ENCODE measurements at places on chromosomes 12 and 14.
A peak's percentile ranks its signal among the peaks of the same experiment; 100 is the strongest.

- DNase-seq, result peak; percentile 60
Measured at GRCh38 chr14:24710403-24711112, 76.6 kb upstream of the GZMB start.

- DNase-seq, result no peak
Measured at GRCh38 chr12:58883576-58884334, 36.5 kb downstream of the LRIG3 start.

GRCh38 chr12:82872088-82872487 is 185.4 kb downstream of the TMTC2 start:
- no peak for DNase-seq

DNA sequence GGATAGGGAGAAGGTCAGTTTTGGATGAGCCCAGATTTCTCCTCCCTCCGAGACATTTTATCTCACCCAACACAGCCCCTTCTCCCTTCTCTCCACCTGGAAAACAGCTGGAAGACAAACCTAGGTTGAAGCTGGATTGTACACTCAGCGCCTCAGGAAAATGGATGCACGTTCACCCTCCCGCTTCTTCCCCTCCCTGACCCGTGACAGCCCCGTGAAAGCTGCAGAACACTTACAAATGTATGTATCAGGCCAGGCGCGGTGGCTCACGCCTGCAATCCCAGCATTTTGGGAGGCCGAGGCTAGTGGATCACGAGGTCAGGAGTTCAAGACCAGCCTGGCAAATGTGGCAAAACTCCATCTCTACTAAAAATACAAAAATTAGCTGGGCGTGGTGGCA is 4.2 kb downstream of the RNU4-2 start:
- no peak for DNase-seq

- DNase-seq, result no peak
Measured at GRCh38 chr14:23694949-23695663, 58.9 kb downstream of the DHRS2 start.

DNA sequence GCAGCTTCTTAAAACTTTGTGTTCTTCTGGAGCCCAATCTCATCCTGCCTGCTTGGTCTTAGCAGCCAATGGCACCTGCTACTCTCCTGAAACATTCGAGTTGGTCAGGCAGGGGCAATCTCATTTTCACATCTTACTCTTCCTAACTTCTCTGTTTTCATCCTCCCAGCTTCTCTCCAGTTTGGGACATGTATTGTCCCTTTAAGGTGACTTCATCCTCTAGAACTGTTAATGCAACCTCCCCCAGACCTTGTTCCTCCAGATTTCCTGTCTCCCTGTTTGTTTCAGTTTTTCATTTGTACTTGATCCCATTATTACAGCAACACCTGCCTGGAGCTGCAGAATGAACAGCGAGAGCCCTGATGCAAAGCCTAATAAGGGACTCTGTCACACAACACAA is 31.3 kb downstream of the SERPINA11 start:
- DNase-seq, result no peak

DNA sequence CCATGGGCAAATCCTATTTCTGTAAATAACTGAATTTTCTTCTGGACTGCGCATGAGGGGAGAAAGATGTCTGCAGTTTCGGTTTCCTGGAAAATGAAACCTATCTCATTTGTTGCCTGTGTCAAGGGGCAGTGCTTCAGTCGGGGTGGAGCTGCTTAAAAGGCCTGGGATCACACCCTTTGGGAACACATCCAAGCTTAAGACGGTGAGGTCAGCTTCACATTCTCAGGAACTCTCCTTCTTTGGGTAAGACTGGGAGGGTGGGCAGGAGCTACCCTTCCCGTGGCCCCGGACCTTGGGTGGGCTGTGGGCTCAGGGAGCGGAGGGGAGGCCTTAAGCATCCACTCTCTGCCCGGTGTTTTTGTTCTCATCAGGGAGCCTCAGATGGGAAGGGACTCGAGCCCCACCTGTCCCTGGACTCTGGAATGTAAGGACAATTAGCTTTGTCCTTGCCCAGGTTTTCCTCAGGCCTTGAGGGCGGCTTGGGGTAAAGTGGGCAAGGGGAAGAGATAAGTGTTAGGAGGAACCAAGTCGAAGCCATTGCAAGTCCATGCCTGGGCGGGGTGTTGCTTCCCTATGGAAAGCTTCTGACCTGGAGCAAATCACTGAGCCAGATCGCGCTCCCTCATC is at the start of gene IFI27:
TSS of gene IFI27 (plus strand) at position 185 of the 630 bp plus-strand sequence.
- DNase-seq, result no peak

DNA sequence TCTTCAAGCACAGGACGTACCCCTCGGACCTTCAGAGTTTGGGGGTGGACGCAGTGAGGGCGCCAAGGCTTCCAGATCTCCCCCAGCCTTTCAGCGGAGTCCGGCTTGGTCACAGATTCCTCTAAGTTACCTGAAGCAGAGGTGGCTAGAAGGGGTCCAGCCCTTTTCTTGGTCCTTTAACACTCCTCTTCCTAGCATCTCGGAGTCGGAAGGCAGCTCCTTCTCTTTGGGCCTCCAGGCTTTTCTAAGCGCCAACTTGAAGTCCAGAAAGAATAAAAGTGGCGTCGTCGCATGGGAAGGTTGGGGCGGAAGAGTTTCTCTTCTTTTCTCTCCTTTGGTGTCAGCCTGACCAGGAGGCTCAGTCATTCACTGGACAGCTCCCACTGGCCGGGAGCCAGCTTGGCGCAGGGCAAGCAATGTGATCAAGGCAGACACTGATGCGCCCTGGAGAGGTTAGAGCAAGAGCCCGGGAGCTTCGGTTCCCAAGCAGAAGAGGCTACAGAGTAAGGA is 9.6 kb downstream of the OR6S1 start:
- no peak for DNase-seq

DNA sequence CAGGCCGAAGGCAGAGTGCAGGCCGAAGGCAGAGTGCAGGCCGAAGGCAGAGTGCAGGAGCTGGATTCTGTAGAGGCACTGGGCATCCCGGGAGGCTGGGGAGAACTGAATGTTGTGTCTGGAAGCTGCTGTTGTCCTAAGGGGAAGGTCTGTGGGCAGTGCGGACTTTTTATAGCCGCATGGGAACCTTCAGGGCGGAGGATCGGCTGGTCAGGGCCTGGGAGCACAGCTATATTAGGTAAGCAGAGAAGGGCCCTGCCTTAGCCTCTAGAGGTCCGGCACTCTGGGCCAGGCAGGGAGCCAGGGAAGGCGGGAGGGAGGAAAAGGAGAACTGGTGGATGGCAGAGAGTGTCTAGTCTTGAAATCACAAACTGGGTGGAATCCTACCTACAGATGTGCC is 14.2 kb downstream of the CABP1 start:
- DNase-seq, result no peak

DNA sequence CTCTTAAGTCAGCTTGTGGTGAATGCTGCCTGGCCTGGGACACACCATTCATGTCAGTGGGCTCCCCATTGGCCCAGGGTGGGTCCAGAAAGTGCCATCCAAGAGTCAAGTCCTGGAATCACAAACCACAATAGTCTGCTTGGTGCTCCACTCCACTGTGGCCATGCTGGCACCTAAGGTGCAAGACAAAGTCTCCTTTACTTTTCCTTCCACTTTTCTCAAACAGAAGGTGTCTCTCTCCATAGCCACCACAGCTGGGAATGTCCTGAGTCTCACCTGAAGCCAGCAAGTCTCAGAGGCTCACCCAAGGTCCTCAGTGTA is 9.0 kb downstream of the RDH16 start:
- no peak for DNase-seq

GRCh38 chr14:105501504-105502291 is 10.7 kb downstream of the TEDC1 start:
- DNase-seq, result no peak

DNA sequence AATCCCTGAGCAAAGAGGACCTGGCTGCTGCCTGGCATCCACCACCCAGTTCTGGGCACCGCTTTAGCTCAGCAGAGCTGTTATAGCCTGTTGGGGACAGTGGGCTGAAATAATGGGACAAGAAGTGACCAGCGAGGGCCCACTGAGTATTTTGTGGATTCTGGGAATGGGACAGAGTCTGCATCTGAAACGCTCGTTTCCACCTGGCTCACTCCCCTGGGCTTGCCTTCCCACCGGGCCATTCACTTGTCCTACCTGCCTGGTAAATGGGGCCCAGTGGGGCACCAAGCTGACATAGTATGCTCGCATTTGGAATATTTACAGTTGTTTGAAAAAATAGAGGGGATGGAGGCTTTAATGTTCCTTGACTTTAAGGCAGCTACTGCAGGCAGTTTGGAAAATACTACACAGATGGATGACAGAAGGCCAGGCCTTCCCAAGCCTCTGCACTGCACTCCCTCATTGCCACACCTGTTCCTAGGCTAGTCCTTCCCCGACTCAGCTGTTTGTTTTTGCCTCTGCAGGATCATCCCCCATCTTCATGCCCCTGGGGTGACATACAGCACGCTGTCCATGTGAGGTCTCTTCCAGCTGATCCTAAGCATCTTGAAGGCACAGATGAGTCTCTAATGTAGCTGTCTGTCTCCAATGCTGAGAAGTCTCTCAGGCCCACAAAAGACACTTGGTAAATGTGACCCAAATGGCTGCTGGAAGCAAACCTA is 61.3 kb upstream of the DICER1 start:
- DNase-seq, result no peak

DNA sequence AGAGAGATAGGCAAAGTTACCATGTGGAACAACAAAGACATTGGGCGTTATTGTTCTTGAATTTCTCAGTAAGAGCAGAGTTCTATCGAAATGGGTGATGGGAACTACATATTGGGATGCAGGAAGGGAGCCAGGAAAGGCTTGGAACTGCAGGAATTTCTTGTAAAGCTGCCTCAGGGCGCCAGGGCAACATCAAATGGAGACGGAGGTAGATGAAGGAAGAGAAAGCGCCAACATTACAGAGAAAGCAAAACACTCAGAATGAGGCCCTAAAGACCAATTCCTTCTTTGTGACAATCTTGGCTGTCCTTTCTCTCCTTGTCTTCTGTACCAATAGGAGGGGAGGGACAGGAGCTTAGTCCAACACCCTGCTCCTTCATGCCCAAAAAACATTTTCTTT is 148.4 kb downstream of the RPAP3 start:
- no peak for DNase-seq

DNA sequence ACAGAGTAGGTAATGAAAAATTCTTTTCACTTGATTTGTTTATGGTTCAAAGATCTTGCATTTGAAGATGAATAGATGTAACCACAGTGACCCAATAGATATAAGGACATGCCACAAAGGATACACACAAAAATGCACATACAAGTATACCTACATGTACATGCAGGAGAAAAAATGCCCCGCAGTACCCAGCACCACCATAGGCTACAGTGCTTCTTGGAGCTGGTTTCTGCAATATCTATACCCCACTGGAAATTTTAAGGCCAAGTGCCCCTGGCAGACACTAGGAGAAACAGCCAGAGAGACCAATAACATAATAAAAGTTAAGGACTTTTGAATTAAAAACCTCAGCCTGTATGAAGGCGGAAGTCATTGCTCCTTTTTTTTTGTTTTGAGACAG is 12.1 kb upstream of the STAC3 start:
- no peak for DNase-seq

DNA sequence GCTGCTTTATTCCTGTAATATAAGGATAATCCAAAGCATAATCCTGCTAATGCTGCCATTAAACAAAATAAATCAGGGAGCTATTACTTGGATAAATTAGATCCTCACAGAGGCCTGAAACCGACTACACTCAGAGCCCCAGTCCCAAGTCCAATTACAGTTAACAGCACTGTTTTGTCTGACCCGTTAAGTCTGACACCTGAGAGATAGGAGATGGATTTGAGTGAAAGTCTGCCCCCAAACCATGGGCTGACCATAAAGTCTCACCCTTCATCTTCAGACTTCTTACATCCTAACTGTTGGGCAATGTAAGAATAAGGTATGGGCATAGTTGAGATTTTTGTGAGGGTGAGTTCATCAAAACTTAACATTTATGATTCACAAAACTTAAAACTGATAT is 181.7 kb downstream of the PLCZ1 start:
- no peak for DNase-seq

- no peak for DNase-seq
Measured at GRCh38 chr14:100345711-100346110, 22.6 kb downstream of the SLC25A47 start.

DNA sequence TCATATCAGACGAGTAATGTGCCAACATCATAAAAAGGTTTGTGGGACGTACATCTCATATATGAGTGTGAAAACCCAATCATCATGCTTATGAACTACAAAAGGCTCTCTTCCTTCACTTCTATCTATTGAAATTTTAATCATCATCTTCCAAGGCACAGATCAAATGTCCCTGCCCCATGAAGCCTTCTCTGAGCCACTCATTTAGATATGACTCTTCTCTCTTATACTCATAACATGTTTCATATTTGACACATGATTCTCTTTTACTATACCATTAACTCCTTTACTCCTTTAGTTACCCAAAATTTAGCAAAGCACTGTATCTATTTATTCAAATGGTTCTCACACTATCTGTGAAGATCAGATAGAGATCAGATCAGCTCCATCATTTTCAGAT is 22.2 kb downstream of the RALGAPA1 start:
- DNase-seq, result no peak

GRCh38 chr14:74401504-74402241 is 24.3 kb downstream of the SYNDIG1L start:
- peak; percentile 62 for DNase-seq

GRCh38 chr12:24463375-24463774 is 485.5 kb downstream of the BCAT1 start:
- DNase-seq, result peak; percentile 67

GRCh38 chr12:78540606-78541336 is 323.8 kb upstream of the SYT1 start:
- no peak for DNase-seq

GRCh38 chr14:33551963-33552362 is 398.9 kb downstream of the EGLN3 start:
- no peak for DNase-seq

DNA sequence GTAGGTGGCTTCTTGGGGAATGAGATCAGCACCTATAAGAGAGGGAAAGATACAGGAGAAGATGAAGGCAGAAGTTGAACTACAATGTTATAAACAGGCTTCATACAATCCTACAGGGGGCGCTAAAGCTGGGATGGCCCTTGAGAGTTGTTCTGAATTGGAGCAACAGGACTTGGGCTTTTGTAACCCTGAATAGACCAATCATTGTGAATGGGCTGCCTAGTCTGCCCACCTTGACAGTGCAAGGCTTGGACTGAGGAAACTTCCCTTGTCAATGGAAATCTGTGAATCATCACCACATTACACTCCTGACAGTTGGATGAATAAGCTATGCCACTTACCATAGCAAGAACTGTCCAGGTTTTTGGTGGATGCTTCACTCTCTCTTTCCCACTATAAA is 306.1 kb downstream of the KCNC2 start:
- no peak for DNase-seq

- no peak for DNase-seq
Measured at GRCh38 chr12:57135527-57136326, 7.4 kb downstream of the LRP1 start.

GRCh38 chr14:53331247-53331646 is 178.1 kb upstream of the DDHD1 start:
- no peak for DNase-seq

Measured in DND-41 (cell line).